Fibroblast of the aortic adventitia (primary cell): ENCODE measurements at places on chromosomes 4 and X. TPM values are rescaled to one million over a fixed set of nuclear protein-coding genes. Genes with fewer than 3 reads are reported as not detected.

GNRHR gene
- total RNA-seq, result not detected in 2 replicates

ANKRD50 gene
- total RNA-seq, result 22.2 and 23.4 TPM in 2 replicates

DCX gene
- total RNA-seq, result not detected in 2 replicates

INTS6L gene
- total RNA-seq, result 3.3 and 5.3 TPM in 2 replicates

ART3 gene
- not detected in 2 replicates for total RNA-seq

GCNA gene
- 2.3 and 2.4 TPM in 2 replicates for total RNA-seq

IL21 gene
- not detected in 2 replicates for total RNA-seq

PPP1R2C gene
- total RNA-seq, result not detected in 2 replicates

VMA21 gene
- 28.9 and 78.9 TPM in 2 replicates for total RNA-seq
